ENCODE measurements at places on chromosomes 1 and 21. TPM values are rescaled to one million over a fixed set of nuclear protein-coding genes. Genes with fewer than 3 reads are reported as not detected.

Gene HES2
- not detected for total RNA-seq

- H3K27ac ChIP-seq: no peak overlapping the region
- H3K4me1 ChIP-seq: peaks cover 27% of the 10 kb centered on the region
- no peak overlapping the region for H3K4me3 ChIP-seq
- peaks cover 98% of the 10 kb centered on the region for H3K36me3 ChIP-seq
Observed at GRCh38 chr1:26852701-26853100, 10.2 kb upstream of the SFN start.

DNA sequence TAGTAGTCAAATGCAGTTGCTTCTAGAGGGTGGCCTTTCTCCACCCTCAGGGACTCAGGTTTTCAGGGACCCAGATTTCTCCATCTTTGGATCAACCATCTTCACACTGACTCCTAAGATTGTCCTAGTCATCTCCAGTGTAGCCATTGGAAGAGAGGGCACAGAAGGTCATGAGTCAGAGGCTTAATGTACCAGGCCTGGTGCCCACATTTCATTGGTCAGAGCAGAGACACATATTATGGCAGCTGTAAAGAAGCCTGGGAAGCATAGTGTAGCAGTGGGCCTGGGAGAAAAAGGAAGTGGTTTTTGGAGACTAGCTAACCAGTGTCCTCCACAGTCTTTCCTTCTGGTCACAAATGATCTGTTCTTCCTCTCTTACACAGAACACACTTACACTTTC, 122.5 kb downstream of the GIPC2 start:
- H3K36me3 ChIP-seq: no peaks in the 10 kb centered on the region
- H3K27me3 ChIP-seq: no peaks in the 10 kb centered on the region
- DNase-seq: no peak
- no peak overlapping the region for H3K4me3 ChIP-seq
- H3K4me1 ChIP-seq: no peaks in the 10 kb centered on the region

- H3K4me3 ChIP-seq: no peak overlapping the region
- no peak overlapping the region for H3K27ac ChIP-seq
- H3K4me1 ChIP-seq: no peaks in the 10 kb centered on the region
- H3K36me3 ChIP-seq: no peaks in the 10 kb centered on the region
- H3K27me3 ChIP-seq: no peaks in the 10 kb centered on the region
Observed at GRCh38 chr1:47942240-47942629, 55.0 kb downstream of the TRABD2B start.

Gene LCE1A
- not detected for total RNA-seq

DNA sequence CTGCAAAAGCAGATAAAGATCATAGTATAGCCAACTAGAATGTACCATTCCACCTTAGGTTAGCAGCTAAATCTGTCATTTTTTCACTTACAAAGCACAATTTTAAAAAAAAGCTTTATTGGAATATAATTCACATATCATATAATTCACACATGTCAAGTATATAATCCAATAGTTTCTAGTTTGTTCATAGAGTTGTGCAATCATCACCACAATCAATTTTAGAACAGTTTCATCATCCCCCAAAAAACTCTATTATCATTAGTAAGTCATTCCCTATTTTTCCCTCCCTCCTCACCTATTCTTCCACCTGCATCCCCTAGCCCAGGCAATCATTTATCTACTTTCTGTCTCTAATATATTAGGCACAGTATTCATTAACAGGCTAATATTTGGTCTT, 32.0 kb upstream of the INSL5 start:
- no peaks in the 10 kb centered on the region for H3K4me1 ChIP-seq
- H3K27me3 ChIP-seq: no peaks in the 10 kb centered on the region
- DNase-seq: no peak

GRCh38 chr1:194295685-194296084, 1109.3 kb upstream of the B3GALT2 start:
- H3K4me3 ChIP-seq: no peak overlapping the region
- H3K36me3 ChIP-seq: no peaks in the 10 kb centered on the region
- no peaks in the 10 kb centered on the region for H3K27me3 ChIP-seq
- no peaks in the 10 kb centered on the region for H3K4me1 ChIP-seq

DNA sequence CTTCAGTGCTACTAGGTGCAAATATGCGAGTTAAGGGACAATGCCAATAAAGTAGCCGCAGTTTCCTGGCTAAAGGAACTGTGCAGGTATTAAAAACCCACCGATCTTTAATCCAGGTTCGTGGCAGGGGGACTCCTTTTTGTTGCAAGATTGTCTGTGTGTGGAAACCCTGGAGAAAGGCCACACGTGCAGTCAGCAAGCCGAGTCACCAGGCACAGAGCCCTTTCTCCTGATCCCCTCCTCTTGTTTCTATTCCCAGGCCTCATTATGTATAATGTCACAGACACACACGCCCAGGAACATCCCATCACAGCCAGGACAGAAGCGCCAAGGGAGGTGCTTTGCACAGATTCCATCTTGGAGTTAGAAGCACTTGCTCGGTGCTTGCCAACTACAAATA, 528.9 kb downstream of the KIF26B start:
- H3K27ac ChIP-seq: no peak overlapping the region
- peaks cover 12% of the 10 kb centered on the region for H3K4me1 ChIP-seq
- no peaks in the 10 kb centered on the region for H3K27me3 ChIP-seq
- no peaks in the 10 kb centered on the region for H3K36me3 ChIP-seq

DNA sequence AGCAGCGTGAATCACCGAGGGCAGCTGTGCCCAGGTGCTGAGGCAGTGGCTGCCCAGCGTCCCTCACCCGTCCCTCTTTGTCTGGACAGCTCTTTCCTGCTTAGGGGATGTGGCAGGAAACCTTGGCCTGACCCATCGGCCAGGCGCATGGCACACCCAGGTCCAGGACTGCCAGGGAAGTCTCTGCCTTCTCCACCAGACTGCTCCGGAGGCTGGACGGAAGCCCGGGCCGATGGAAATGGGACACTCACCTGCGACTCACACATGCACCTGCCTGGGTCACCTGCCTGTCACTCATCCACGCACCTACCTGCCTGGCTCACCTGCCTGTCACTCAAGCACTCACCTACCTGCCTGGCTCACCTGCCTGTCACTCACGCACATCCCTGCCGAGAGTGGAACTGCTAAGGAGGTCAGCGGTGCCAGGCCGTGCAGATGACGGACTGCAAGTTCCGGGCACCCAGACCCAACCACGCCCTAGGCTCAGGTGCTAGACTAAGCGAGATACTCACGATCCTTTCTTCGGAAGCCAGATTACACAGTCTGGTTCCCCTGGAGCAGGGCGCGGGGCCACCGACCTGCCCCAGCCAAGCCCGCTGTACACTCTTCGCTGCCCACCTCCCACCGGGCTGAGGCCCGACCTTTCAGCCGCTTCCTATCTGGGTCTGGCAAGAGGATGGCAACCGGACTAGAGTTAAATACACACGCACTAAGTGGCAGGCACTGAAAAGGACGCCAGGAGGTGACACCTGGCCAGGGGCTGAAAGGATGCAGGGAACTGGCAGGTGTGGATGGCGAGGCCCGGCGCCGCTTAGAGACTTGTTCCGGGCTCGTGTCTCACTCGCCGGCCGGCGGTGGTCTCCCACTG, 1.1 kb downstream of the UBE2J2 start:
- peak overlapping the region; percentile 81 for H3K27ac ChIP-seq
- DNase-seq: no peak
- H3K36me3 ChIP-seq: peaks cover 4% of the 10 kb centered on the region
- H3K4me1 ChIP-seq: peaks cover 46% of the 10 kb centered on the region
- H3K4me3 ChIP-seq: peak overlapping the region; percentile 69
- H3K27me3 ChIP-seq: no peaks in the 10 kb centered on the region

Gene CLDN14
- total RNA-seq: not detected

DNA sequence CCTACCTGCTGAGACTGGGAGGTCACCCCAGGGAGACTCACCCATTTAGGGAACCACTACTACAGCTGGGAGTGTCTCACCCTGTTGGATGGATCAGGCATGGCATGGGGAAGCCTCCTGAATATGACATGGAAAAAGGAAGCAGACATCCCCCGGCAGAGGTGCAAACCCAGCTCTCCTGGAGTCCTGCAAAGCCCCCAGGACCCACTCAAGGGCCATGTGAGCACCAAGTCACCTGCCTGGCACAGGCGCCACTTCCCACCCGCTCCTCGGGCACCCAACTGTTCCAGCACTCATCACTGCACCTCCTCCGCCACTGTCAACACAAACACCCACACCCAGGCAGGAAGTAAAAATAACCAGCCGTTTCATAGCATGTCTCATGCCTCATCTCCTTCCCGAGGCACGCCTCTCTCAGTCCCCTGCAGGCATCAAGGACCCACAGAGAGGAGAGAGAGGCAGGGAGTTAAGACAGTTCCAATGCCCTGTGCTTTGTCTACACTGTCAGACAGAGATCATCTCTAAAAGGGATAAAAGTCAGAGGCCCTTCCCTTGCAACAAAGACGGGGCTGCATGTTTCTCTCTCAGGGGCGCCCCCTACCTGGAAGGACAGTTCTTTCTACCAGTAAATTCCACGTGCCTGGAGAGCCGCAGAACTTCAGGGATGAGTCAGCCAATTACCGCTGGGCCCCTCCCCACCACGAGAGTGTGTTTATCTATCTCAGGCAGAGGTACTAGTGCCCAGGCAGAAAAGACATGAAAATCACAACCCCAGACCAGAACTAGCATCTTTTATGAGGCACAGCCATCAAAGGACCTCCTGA, 150.1 kb upstream of the SOD1 start:
- no peak overlapping the region for H3K27ac ChIP-seq
- H3K36me3 ChIP-seq: no peaks in the 10 kb centered on the region
- H3K4me3 ChIP-seq: no peak overlapping the region
- no peaks in the 10 kb centered on the region for H3K27me3 ChIP-seq
- no peaks in the 10 kb centered on the region for H3K4me1 ChIP-seq

Gene KRTAP19-1
- not detected for total RNA-seq

GRCh38 chr1:242440757-242441156, 83.7 kb downstream of the PLD5 start:
- H3K4me3 ChIP-seq: no peak overlapping the region
- peaks cover 6% of the 10 kb centered on the region for H3K27me3 ChIP-seq
- DNase-seq: no peak

GRCh38 chr1:162904579-162904978, 43.6 kb upstream of the CCDC190 start:
- H3K27me3 ChIP-seq: no peaks in the 10 kb centered on the region
- H3K4me3 ChIP-seq: no peak overlapping the region
- H3K27ac ChIP-seq: no peak overlapping the region
- no peaks in the 10 kb centered on the region for H3K4me1 ChIP-seq

Gene CELA2A
- total RNA-seq: not detected

DNA sequence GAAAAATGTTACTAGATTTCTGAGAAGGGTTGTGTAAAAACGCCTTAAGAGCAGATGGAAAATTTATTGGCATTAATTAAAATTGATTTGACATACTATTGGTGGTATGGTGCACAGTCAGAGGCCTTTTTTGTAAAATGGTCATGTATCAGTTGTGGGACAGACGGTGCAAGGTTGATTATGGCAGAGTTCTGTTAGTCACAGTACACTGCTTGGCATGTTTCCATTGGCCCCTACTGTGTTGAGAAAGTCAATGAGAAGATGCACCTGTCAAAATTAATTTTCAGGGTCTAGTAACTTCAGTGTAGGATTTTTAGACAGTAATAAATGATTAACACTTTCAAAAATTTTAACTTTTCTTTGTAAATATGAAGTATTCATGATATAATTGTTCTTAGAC, 4.4 kb downstream of the B3GALT2 start:
- no peaks in the 10 kb centered on the region for H3K36me3 ChIP-seq
- no peaks in the 10 kb centered on the region for H3K27me3 ChIP-seq

Gene GBP5
- total RNA-seq: 0.42 TPM

GRCh38 chr1:224205438-224205840, 22.4 kb downstream of the DEGS1 start:
- DNase-seq: no peak
- no peaks in the 10 kb centered on the region for H3K36me3 ChIP-seq
- H3K4me3 ChIP-seq: no peak overlapping the region
- H3K27me3 ChIP-seq: no peaks in the 10 kb centered on the region

Gene MCM3AP
- 89.2 TPM for total RNA-seq

- H3K27ac ChIP-seq: no peak overlapping the region
- peaks cover 19% of the 10 kb centered on the region for H3K4me1 ChIP-seq
- DNase-seq: no peak
- H3K4me3 ChIP-seq: no peak overlapping the region
- H3K36me3 ChIP-seq: no peaks in the 10 kb centered on the region
- no peaks in the 10 kb centered on the region for H3K27me3 ChIP-seq
Observed at GRCh38 chr1:176691251-176692228, 228.6 kb downstream of the PAPPA2 start.

Gene HIVEP3
- 3.0 TPM for total RNA-seq
